ENCODE measurements at places on chromosomes 1 and 21.
A peak's percentile ranks its signal among the peaks of the same experiment; 100 is the strongest.

- DNase-seq = no peak
Observed at GRCh38 chr21:31855180-31855579, 17.6 kb upstream of the HUNK start.

DNA sequence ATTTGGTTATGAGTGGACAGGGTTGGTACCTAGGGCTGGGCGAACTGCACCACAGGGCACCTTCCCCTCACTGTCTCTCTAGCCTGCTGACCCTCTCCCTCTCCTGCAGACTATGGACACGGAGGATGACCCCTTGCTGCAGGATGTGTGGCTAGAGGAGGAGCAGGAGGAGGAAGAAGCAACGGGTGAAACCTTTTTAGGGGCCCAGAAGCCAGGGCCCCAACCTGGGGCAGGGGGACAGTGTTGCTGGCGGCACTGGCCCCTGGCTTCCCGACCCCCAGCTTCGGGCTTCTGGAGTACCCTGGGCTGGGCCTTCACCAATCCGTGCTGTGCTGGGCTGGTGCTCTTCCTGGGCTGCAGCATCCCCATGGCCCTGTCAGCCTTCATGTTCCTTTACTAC, 21.9 kb downstream of the DISP3 start:
- no peak for DNase-seq

DNA sequence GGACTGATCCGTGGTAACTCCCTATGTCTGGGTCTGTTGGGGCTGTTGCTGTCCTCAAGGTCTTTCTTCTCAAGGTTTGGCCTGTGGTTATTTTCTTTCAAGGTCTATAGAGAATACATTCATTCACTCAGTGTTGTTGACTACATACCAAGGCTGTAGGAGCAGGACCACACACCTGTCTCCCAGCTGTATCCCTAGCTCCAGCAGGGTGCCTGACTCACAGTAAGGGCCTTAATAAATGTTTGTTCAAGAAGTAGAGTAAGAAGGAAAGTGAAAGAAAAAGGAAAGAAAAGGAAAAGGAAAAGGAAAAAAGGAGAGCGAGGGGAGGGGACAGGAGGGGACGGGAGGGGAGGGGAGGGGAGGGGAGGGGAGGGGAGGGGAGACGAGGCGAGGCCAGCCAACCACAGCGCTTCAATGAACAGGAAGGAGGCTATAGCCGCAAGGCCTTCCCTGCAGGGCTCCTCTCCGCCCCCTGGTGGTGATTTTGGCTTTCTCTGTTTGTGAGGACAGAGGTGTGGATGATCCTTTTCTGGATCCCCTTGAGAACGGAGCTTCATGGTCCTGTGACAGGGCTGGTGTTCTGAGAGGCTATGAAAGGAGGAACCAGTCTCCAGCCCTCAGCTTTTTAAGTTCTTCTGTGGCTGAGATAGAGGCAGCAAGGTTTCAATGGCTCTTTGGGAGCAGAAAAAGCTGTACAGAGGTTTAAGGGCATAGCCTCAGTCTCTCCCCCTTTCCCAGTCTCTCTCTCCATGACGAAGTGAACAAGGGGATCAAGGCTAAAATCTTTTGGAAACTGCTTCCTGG, 30.6 kb upstream of the LCE5A start:
- DNase-seq = no peak

DNA sequence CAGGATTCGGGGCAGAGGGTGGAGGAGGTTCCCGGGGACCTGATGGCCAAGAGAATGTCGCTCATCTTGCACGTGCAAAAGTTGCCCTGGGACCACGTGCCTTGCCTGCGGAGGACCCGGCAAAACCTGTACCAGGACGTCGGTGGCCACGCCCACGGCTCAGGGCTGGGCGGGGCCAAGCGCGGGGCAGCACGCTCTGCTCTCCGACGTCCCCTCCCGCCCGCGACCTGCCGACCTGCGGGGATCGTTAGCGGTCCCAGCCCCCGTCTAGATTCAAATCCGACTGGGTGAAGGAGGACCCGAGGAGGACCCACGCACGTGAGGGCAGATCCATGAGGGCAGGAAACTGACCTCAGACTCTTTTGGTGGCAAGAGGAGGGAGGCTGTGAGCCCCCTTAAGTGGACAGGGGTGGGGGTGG, at the start of gene C1orf167:
TSS of gene C1orf167 (plus strand) at position 206 of the 419 bp plus-strand sequence. CDS start 2,208 bp downstream, outside the sequence.
- no peak for DNase-seq

DNA sequence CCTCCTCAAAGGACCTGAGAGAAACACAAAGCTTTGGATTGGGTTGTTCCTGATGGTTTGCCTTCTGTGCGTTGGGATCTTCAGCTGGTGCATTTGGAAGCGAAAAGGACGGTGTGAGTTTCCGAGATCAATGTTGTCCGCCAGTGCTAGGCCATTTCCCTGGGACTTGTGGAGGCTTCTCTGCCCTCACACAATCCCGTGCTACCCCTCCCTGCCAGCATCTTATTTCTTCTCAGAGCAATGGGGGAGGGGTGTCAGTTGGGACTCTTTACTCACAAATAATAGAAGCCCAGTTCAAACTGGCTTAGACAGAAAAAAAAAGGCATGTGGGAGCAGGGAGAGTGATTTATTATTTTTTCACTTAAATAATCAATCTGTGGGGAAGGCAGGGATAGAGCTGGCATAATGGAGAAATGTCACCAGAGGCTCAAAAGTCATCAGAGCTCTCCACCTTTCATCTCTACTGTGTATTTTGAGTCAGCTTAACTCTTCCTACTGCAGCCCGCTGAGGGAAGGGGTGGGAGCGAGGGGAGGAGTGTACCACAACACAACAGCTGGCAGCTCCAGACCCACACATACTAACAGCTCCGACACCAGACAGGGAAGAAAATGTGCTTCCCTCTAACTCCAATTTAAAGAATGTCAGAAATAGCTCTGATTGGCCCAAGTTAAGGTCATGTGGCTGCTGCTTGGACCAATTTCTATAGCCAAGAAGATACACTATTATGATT, 22.4 kb downstream of the LY9 start:
- no peak for DNase-seq

DNA sequence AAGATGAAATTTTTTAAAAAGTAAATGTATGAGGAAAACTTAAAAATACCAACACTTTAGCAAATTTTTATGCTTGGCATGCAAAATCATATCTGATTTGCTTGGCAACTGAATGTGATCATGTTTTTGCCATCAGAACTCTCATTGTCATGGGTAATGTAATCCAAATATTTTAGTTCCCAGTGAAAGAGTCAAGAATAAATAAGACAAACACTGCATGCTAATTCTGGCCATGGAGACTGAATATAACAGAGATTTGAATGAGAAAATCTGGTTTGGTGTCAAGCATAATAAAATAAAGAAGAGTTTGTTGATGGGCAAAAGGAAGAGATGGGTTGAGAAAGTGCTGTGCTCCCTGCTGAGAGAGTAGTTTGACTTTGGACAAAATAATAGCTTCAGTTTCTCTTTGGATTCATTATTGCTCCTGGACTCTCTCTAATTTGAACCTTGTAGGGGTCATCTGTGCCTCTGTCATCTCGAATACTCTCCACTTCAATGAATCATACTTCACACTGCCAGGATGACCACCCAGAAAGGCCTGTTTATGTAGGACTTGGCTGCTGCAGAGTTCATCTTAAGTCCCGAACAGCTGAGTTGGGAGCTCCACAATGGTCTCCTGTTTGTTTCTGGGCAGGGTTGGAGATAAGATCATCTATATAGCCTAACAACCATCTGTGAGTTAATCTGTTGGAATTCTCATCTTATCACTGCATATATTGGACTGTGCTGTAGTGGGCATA, 34.4 kb downstream of the ADAMTS1 start:
- peak; percentile 68 for DNase-seq

DNA sequence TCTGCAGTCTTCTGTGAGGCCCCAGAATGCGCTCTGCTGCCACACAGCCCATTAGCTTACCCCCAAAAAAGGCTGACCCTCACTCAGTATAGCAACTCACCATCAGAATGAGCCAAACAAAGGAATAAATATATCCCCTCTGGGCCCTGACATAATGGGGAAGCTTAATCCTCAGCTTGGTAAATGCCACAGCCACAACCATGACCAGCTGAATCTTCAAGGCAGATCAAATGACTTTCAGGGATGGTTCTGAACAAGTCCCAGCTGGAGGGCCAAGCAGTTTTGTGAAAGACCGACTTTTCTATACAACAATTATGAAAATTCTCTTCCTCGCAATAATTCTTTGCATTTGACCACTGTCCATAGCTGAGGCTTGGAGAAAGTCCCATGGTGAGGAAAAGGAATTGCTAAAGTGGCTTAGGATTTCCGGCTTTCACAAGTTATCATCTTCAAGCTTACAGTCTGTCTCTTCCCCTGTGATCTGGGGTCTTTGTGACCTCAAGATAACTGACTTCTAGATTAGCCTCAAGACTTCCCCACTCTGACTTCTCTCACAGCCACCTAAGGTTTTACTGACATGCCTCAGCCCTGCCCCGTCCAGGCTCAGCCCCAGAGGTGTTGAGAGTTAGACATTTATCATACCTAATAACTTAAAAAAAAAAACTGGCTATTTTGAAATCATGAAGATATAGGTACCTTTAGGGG, 47.8 kb upstream of the PBX1 start:
- no peak for DNase-seq

- no peak for DNase-seq
Observed at GRCh38 chr1:238377280-238377919, 486.7 kb upstream of the ZP4 start.

DNA sequence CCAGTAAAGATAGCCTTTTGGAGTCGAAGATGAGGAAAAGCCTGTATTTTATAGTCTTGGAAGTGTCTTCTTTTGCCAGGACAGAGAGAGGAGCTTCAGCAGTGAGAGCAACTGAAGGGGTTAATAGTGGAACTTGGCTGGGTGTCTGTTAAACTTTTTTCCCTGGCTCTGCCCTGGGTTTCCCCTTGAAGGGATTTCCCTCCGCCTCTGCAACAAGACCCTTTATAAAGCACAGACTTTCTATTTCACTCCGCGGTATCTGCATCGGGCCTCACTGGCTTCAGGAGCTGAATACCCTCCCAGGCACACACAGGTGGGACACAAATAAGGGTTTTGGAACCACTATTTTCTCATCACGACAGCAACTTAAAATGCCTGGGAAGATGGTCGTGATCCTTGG, at the start of gene VCAM1:
TSS of gene VCAM1 (plus strand) at position 253 of the 400 bp plus-strand sequence. CDS start at position 372, 119 bp downstream.
- DNase-seq = peak; percentile 79

DNA sequence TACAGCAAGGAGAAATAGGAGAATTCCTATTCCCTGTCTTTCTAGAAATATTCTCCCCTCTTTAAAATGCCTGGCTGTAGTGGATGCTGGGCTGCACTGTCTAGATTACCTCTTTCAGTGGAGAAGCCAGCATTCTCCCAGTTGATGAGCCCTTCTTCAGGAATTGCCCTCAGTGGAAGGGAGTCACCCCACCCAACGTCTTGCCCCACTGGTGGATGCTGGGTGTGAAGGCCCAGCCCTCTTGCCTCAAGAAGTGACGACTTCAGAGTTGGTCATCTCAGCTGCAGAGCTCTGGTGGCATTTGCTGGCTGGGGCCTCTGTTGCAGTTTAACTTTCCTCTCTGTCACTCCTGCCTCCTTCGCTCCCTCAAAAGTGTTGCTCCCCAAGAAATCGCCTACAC, 248.2 kb downstream of the ATG4C start:
- no peak for DNase-seq

- DNase-seq = no peak
Observed at GRCh38 chr1:59108481-59109317, 188.2 kb upstream of the FGGY start.

Data from spinal cord (tissue), 10 donors.